ENCODE measurements at places on chromosomes 7 and 10.

GRCh38 chr7:85185424-85186082 is 1.3 kb downstream of the SEMA3D start:
- H3K27ac ChIP-seq: peak overlapping the region; percentile 54
- no peak for DNase-seq
- H3K27me3 ChIP-seq: no peaks in the 10 kb centered on the region
- peak overlapping the region; percentile 43 for H3K4me3 ChIP-seq

GRCh38 chr10:96560489-96560888 is 26.3 kb downstream of the TM9SF3 start:
- no peak for DNase-seq
- H3K27me3 ChIP-seq: no peaks in the 10 kb centered on the region
- no peak overlapping the region for H3K4me3 ChIP-seq
- H3K36me3 ChIP-seq: no peaks in the 10 kb centered on the region

GRCh38 chr10:128324058-128324827 is 198.0 kb upstream of the MKI67 start:
- no peak overlapping the region for H3K27ac ChIP-seq
- H3K36me3 ChIP-seq: no peaks in the 10 kb centered on the region
- H3K4me1 ChIP-seq: no peaks in the 10 kb centered on the region

- H3K27me3 ChIP-seq: no peaks in the 10 kb centered on the region
- no peak for DNase-seq
- no peaks in the 10 kb centered on the region for H3K36me3 ChIP-seq
- H3K4me1 ChIP-seq: no peaks in the 10 kb centered on the region
- H3K4me3 ChIP-seq: no peak overlapping the region
Observed at GRCh38 chr7:37956791-37957190, 36.4 kb downstream of the EPDR1 start.

DNA sequence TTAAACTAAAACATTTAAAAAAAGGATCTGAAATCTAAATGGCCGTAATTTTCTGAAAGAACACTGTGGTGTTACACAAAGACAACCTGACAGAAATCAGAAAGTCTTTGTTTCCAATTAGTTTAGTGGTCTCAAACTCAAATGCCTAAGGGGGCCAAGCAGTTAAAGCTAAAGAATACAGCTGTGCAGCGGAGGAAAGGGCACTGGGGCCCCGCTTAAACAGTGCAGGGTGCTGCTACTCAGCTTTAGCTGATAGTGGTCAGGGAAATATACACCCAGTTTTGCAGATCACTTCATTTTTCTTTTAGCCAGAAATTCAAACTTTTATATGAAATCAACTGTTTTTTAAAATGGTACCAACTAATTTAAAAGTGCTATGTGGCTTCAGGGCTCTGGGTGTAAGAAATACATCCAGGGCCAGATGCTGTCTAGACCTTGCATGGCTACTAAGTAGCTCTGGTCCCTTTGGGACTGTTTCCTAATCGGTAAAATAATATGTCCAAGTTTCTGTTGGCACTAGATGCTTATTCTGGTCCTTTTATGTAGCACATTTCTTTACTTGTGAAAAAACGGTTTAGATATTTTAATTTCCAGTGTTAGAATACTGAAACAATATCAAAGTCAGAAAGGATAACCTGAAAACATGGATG is 161.8 kb upstream of the LAMB4 start:
- no peak overlapping the region for H3K27ac ChIP-seq
- no peaks in the 10 kb centered on the region for H3K36me3 ChIP-seq
- H3K4me1 ChIP-seq: no peaks in the 10 kb centered on the region
- no peak overlapping the region for H3K4me3 ChIP-seq

DNA sequence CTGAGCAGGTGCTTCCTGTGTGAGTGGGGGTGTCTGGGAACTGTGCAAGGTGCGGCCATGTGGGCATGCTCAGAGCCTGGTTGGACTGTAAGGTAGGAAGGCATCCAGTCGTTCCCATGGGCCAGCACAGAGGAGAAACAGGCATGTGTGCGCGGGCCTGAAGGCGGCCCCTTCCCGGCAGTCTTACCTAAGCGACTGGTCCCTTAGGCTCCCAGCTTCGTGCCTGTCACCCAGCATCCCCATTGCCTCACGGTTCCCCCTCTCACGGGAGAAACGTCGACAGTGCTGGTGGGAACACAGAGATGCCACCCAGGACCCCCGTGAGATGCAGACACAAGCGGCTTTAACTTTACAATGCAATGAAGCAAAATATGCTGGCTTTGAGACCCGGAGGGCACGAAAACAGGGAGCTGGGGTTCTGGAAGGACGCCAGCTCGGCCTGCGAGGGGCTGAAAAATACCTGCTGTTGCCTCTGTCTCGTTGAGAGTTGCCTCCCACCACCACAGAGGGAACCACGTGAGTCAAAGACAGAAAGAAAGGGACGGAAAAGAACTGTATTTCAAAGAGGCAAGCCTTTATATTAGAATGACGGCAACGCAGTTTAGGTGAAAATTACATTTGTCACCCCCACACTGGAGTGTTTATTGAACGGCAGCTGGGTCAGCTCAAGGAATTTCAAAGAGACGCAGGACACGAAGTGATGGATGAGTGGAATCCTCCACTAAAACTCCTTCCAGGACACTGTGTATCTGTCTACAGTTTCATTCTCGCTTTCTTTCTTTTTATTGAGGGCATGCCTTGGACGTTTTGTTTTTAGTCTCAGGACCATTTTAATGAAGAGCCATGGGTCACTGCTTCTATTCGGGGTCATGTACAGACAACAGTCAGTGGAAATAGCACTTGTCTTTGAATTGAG is 128.4 kb downstream of the DNAJB6 start:
- no peaks in the 10 kb centered on the region for H3K36me3 ChIP-seq
- H3K4me3 ChIP-seq: no peak overlapping the region
- H3K4me1 ChIP-seq: no peaks in the 10 kb centered on the region
- H3K27ac ChIP-seq: no peak overlapping the region
- no peaks in the 10 kb centered on the region for H3K27me3 ChIP-seq
- DNase-seq: no peak

DNA sequence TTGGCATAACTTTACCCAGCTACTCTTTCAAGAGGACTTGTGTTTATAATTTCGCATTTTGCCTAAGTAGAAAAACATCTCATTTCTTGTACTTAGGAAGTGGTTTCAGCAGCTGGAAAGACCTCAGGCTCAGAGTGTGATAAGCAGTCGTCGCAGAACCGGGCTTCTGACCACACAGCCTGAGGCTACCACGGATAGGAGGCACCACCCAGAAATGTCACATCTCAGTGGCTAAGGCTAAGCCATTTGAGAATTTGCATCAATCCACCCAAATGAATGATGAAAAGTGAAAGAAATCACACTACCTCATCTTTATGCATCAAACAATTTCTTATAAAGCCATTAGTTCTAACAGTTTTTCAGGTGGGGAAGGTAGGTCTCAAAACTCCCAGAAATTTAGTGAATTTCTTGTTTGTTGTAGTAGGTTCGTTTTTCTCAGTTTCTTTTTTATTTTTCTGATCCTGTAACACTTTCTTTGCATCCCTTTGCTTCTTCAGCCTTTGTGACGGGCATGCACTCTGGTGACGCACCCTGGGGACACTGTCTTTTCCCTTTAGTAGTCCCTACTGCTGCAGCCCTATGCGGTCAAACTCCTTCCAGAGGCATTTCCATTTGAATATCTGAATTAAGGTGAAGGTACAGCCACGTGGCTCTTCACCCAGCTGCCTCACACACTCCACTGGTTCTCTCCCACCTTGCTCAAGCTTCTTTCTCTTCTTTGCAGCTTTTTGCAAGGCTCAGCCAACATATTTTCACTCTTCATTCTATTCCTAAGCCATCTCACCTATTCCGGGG is 68.5 kb downstream of the MAP3K8 start:
- H3K4me1 ChIP-seq: no peaks in the 10 kb centered on the region
- no peak overlapping the region for H3K27ac ChIP-seq
- DNase-seq: no peak

DNA sequence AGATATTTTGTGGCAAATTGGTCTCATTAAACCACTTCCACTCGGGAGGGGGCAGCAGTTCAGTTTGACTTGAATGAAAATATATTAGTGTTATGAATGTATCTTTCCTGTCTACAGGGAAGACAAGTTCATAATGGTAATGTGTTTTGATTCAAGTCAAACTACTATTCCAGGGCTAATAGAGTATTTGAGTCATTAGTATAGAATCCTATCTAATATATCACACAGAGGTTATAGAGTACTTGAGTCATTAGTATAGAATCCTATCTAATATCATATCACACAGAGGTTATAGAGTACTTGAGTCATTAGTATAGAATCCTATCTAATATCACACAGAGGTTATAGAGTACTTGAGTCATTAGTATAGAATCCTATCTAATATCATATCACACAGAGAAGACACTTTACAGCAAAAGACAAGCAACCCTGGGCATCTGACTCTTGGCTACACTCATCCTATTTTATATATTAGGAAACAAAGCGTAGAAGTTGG is 199.7 kb upstream of the MAGI2 start:
- H3K4me1 ChIP-seq: no peaks in the 10 kb centered on the region
- H3K27me3 ChIP-seq: no peaks in the 10 kb centered on the region
- no peak for DNase-seq
- no peak overlapping the region for H3K27ac ChIP-seq
- H3K36me3 ChIP-seq: no peaks in the 10 kb centered on the region

DNA sequence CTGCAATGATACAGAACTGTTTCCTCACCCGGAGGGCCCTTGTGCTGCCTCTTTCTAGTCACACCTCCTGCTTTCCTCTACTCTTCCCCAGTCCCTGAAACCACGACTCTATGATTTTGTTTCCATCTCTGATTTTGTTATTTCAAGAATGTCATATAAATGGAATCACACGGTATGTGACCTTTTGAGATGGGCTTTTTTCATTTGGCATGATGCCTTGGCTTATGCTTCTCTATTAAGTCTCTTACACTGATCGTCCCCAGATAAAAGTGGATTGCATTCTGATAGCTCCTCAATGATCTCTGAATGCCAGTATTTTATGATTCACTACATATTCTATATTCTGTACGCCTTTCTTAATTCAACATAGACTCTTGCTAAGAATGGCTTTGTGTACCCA is 78.2 kb downstream of the GALNT11 start:
- H3K36me3 ChIP-seq: peaks cover 22% of the 10 kb centered on the region
- DNase-seq: no peak
- no peaks in the 10 kb centered on the region for H3K27me3 ChIP-seq

GRCh38 chr10:122084286-122085041 is 95.5 kb downstream of the TACC2 start:
- H3K27me3 ChIP-seq: no peaks in the 10 kb centered on the region
- no peaks in the 10 kb centered on the region for H3K36me3 ChIP-seq
- peak overlapping the region; percentile 66 for H3K27ac ChIP-seq
- no peak overlapping the region for H3K4me3 ChIP-seq
- H3K4me1 ChIP-seq: peaks cover 8% of the 10 kb centered on the region

GRCh38 chr7:127396184-127396583 is 3.7 kb upstream of the ZNF800 start:
- no peak overlapping the region for H3K4me3 ChIP-seq
- H3K27ac ChIP-seq: no peak overlapping the region
- H3K36me3 ChIP-seq: no peaks in the 10 kb centered on the region
- DNase-seq: no peak
- no peaks in the 10 kb centered on the region for H3K27me3 ChIP-seq

- no peaks in the 10 kb centered on the region for H3K4me1 ChIP-seq
- H3K27me3 ChIP-seq: no peaks in the 10 kb centered on the region
- H3K36me3 ChIP-seq: no peaks in the 10 kb centered on the region
- no peak for DNase-seq
Observed at GRCh38 chr10:33758299-33758698, 423.8 kb upstream of the NRP1 start.

GRCh38 chr10:1659221-1659791 is 78.0 kb downstream of the ADARB2 start:
- no peak for DNase-seq
- no peak overlapping the region for H3K4me3 ChIP-seq
- no peaks in the 10 kb centered on the region for H3K4me1 ChIP-seq
- no peaks in the 10 kb centered on the region for H3K27me3 ChIP-seq
- H3K27ac ChIP-seq: no peak overlapping the region

GRCh38 chr7:11726794-11727155 is 105.2 kb downstream of the THSD7A start:
- no peak overlapping the region for H3K4me3 ChIP-seq
- no peaks in the 10 kb centered on the region for H3K27me3 ChIP-seq
- DNase-seq: no peak
- no peaks in the 10 kb centered on the region for H3K36me3 ChIP-seq
- peaks cover 12% of the 10 kb centered on the region for H3K4me1 ChIP-seq

- no peak for DNase-seq
- no peak overlapping the region for H3K4me3 ChIP-seq
- H3K27me3 ChIP-seq: no peaks in the 10 kb centered on the region
- H3K36me3 ChIP-seq: no peaks in the 10 kb centered on the region
- no peak overlapping the region for H3K27ac ChIP-seq
Observed at GRCh38 chr7:110766864-110767263, 324.1 kb upstream of the LRRN3 start.

DNA sequence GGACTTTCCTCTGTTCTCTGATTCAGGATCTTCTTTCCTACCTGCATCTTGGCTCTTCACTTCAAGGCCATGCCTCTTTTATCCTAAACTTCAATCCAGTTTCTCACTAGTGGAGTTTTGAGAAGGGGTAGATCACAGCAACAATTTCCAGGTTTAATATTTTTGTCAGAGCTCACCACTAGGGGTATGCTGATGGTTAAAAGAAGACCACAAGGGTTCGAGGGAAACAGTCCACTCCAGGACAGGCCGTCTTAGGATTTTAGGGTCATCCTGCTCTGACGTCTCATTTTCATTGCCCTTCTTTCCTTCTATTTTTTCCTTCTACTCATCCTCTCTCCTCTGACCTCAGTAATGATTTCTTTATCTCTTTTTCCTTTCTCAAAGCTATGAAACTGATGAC is 11.3 kb downstream of the STAG3 start:
- no peaks in the 10 kb centered on the region for H3K36me3 ChIP-seq
- no peaks in the 10 kb centered on the region for H3K27me3 ChIP-seq
- H3K27ac ChIP-seq: no peak overlapping the region
- no peaks in the 10 kb centered on the region for H3K4me1 ChIP-seq
- no peak overlapping the region for H3K4me3 ChIP-seq
- no peak for DNase-seq

- no peak overlapping the region for H3K27ac ChIP-seq
- no peaks in the 10 kb centered on the region for H3K27me3 ChIP-seq
- no peak for DNase-seq
- H3K4me3 ChIP-seq: no peak overlapping the region
Observed at GRCh38 chr7:4361774-4362173, 320.3 kb upstream of the FOXK1 start.

GRCh38 chr7:132972745-132973144 is 109.1 kb downstream of the CHCHD3 start:
- no peaks in the 10 kb centered on the region for H3K4me1 ChIP-seq
- no peak overlapping the region for H3K27ac ChIP-seq

GRCh38 chr10:50291261-50291850 is 40.0 kb upstream of the ASAH2 start:
- H3K4me3 ChIP-seq: no peak overlapping the region
- no peaks in the 10 kb centered on the region for H3K27me3 ChIP-seq
- H3K4me1 ChIP-seq: no peaks in the 10 kb centered on the region
- no peaks in the 10 kb centered on the region for H3K36me3 ChIP-seq

GRCh38 chr7:129940329-129940728 is 12.4 kb downstream of the UBE2H start:
- DNase-seq: no peak
- H3K36me3 ChIP-seq: no peaks in the 10 kb centered on the region
- H3K27me3 ChIP-seq: no peaks in the 10 kb centered on the region
- H3K4me1 ChIP-seq: peaks cover 20% of the 10 kb centered on the region
- H3K27ac ChIP-seq: no peak overlapping the region

- no peak overlapping the region for H3K4me3 ChIP-seq
- H3K27ac ChIP-seq: no peak overlapping the region
- H3K4me1 ChIP-seq: peaks cover 11% of the 10 kb centered on the region
- no peaks in the 10 kb centered on the region for H3K36me3 ChIP-seq
- no peak for DNase-seq
Observed at GRCh38 chr10:35822316-35822715, 180.2 kb upstream of the FZD8 start.

Data from vagina (tissue), 2 donors.